ENCODE measurements at places on chromosomes 16 and 17.

DNA sequence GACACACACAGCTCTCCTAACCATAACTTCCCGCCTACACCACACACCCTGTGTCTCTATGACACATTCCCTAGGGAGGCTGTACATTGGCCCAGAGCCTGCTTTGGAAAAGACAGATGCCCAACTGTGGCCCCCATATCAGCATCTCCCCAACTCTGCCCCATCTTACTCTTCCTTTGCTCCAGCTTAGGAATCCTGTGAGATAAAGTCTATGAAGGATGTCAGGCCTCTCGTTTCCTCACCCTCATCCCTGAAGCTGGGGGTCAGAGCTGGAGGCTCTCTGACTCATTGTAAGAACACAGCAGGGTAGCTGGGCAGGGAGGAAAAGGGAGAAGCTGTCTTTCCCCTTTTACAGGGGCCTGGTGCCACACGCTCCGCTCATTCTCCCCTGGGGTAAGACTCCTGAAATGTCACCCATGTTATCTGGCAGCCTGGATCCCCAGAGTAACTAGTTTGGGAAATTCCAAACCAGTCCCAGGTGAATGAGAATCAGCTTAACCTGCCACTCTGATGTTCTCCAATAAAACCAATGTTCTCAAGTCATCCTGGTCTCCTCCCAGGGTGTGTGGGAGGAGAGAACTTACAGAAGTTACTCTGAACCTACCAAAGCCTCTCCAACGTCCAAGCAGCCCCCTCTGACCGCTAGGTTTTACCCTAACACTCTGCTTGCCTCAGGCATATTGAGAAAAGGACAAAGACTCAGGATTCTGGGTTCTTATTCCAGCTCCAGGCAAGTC is 2.8 kb downstream of the RAPGEFL1 start:
- DNase-seq = no peak

- DNase-seq = no peak
Measured at GRCh38 chr17:76561799-76562268, 22.0 kb downstream of the PRCD start.

- no peak for DNase-seq
Measured at GRCh38 chr16:17885659-17886207, 415.0 kb upstream of the XYLT1 start.

DNA sequence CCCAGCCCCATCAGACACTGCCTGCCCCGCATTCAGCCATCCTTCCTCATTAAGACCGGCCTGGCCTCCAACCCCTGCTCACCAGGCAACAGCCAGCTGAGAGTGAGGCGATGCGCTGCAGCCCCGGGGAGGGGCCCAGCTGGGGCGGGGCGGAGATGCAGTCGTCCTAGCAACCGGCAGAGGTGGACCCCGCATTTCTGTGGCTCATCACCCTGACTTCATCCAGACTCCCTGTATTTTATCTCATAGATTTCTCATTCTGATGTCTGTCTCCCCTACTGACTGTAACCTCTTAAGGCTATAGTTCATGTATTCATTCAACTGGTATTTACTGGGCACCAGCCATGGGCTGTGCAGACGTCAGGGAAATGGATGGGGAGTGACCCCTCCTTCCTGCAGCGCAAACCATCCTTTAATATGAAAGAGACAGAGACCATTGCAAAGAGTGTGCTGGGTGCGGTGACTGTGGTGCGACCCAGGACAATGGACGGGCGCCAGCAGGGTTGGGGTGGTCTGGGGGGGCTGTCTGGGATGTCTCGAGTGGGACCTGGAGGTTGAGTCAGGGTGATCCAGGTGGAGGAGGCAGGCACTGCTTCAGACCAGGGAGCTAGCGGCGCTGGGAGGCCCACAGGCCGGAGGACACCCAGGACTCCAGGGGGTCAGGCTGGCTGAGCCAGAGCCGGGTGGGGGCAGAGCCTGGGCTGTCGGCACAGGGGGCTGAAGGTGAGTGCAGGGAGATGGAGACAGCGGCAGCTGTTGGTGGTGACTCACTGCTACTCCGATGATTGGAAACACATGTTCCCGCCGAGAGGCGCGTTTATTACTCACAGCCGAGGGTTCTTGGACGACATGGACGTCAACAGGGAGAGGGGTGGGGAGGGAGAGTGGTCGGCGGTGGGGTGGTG is 10.5 kb upstream of the TIMP2 start:
- no peak for DNase-seq

- DNase-seq = no peak
Measured at GRCh38 chr17:79473111-79473875, 137.6 kb downstream of the RBFOX3 start.

- DNase-seq = no peak
Measured at GRCh38 chr16:85227946-85228862, 115.9 kb upstream of the CIBAR2 start.

GRCh38 chr17:11742886-11743285 is 144.6 kb downstream of the DNAH9 start:
- DNase-seq = no peak

DNA sequence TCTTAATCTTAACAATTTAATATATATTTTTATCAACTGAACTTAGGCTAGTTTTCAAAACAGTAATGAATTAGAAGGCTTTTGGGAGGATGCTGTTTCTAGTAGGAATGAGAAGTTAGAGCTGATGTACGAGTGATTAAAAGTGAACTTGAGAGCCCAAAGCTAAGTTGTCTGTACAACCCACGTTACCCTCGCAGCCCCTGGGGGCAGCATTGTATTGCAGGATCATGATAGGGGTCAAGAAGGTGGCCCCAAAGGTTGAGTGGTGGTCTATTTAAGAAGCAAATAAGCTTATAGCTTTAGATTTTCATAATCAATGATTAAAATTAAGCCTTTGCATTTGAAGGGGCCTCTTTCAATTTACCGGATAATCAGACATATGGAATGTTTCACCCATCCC is 33.7 kb upstream of the ALDH3A2 start:
- DNase-seq = no peak

- no peak for DNase-seq
Measured at GRCh38 chr16:47426806-47427205, 34.1 kb downstream of the ITFG1 start.
